ENCODE measurements at places on chromosomes 12 and 14. TPM values are rescaled to one million over a fixed set of nuclear protein-coding genes. Genes with fewer than 3 reads are reported as not detected.

DNA sequence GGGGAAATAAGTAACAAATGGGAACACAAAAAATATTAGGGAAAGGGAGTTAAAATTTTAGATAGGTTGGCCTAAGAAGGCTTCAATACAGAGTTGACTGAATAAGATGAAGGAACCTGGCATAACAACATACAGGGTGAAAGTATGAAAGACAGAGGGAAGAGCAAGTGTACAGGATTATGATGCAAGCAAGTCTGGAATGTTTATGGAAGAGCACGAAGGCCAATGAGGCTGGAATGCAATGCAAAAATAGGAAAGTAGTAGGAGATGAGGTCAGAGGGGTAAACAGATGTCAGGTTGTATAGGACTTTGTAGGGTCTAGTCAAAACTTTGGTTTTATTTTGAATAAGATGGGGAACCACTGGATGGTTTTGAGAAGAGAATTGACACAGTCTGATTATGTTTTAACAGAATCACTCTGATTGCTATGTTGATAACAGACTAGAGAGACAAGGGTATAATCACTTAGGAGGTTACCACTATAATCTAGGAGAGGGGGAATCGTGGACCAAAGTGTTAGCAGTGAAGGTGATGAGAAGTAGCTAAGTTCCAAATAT is 96.8 kb downstream of the OSBPL8 start:
- DNase-seq = no peak
- H3K36me3 ChIP-seq = peaks cover 3% of the 10 kb centered on the region
- H3K4me3 ChIP-seq = no peak overlapping the region
- H3K27me3 ChIP-seq = no peaks in the 10 kb centered on the region
- H3K4me1 ChIP-seq = peaks cover 9% of the 10 kb centered on the region

- H3K27me3 ChIP-seq = no peaks in the 10 kb centered on the region
- DNase-seq = no peak
- H3K4me1 ChIP-seq = peaks cover 5% of the 10 kb centered on the region
Measured at GRCh38 chr12:20527417-20528163, 159.3 kb downstream of the PDE3A start.

GRCh38 chr12:108664338-108665258 is 30.9 kb upstream of the SELPLG start:
- no peak overlapping the region for H3K4me3 ChIP-seq
- H3K27me3 ChIP-seq = no peaks in the 10 kb centered on the region
- peaks cover 26% of the 10 kb centered on the region for H3K4me1 ChIP-seq
- H3K27ac ChIP-seq = peak overlapping the region; percentile 54
- H3K36me3 ChIP-seq = no peaks in the 10 kb centered on the region

Gene KCNH3
- total RNA-seq = 0.72 TPM

GRCh38 chr12:84561351-84561750 is 351.2 kb downstream of the SLC6A15 start:
- no peak overlapping the region for H3K27ac ChIP-seq
- no peak overlapping the region for H3K4me3 ChIP-seq
- no peaks in the 10 kb centered on the region for H3K36me3 ChIP-seq
- H3K27me3 ChIP-seq = no peaks in the 10 kb centered on the region

Gene RNU4-1
- total RNA-seq = 7,253 TPM

DNA sequence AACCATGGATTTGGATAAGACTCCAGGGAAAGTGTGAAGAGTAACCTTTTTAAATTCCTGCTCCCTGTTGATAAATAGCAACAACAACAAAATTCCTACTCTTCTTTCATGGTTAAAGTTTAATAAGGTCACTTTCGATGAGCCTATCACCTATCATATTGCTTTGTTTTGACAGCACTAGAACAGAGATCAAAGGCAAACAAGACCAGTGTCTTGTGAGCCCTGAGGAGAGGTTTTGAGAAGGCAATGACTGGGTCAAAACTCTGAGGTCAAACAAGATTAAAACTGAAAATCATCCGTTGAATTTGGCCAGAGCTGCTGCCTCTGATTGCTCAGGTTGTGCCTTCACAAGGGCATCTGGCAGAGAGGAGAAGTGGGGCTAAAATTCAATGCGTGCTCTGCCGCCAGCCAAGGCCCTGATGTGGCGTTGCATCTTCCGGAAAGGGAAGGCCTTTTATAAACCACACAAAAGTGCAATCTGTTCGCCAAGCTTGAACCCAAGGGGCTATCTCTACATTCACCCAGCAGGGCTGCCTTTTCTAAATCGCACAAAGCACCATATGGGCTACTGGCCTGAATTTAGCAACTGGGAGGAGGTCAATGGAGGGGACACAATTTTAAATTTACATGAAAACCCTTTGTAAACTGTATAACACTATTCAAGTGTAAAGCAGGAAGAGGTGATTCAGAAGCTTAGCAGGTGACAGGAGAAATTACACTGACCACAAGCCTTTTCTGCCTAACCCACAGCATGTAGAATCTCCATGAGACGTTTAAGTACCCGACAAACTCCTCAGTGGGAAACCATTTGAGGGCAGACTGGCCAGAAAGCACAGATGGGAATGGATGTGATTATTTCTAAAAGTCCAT is 140.8 kb downstream of the DAD1 start:
- no peak overlapping the region for H3K4me3 ChIP-seq
- peaks cover 18% of the 10 kb centered on the region for H3K4me1 ChIP-seq
- DNase-seq = no peak
- H3K27me3 ChIP-seq = peaks cover 6% of the 10 kb centered on the region
- H3K36me3 ChIP-seq = no peaks in the 10 kb centered on the region
- no peak overlapping the region for H3K27ac ChIP-seq

- H3K27ac ChIP-seq = no peak overlapping the region
- H3K27me3 ChIP-seq = peaks cover 88% of the 10 kb centered on the region
- peak overlapping the region; percentile 78 for H3K4me3 ChIP-seq
Measured at GRCh38 chr12:118980407-118981014, 830 bp upstream of the SRRM4 start.

- no peaks in the 10 kb centered on the region for H3K36me3 ChIP-seq
- peak within 1 kb of the TSS; percentile 90 for H3K4me3 ChIP-seq
- peak within 1 kb of the TSS; percentile 37 for H3K27ac ChIP-seq
- H3K4me1 ChIP-seq = no peaks in the 10 kb centered on the region
- H3K27me3 ChIP-seq = peaks cover 90% of the 10 kb centered on the region
Measured at GRCh38 chr14:28766469-28766955, at the start of gene FOXG1. Gene FOXG1, plus strand, starts transcription at chr14:28766787. Its CDS starts 493 bp downstream, at chr14:28767280.

GRCh38 chr14:96584199-96584906 is 82.2 kb downstream of the PAPOLA start:
- peaks cover 13% of the 10 kb centered on the region for H3K4me1 ChIP-seq
- H3K4me3 ChIP-seq = no peak overlapping the region
- H3K36me3 ChIP-seq = no peaks in the 10 kb centered on the region
- DNase-seq = peak; percentile 79

Gene ZFYVE1
- 18.6 TPM for total RNA-seq

Gene TAS2R7
- not detected for total RNA-seq

- H3K4me3 ChIP-seq = no peak overlapping the region
- H3K4me1 ChIP-seq = peaks cover 28% of the 10 kb centered on the region
- H3K36me3 ChIP-seq = no peaks in the 10 kb centered on the region
- DNase-seq = no peak
- H3K27me3 ChIP-seq = peaks cover 5% of the 10 kb centered on the region
Measured at GRCh38 chr12:111056618-111057521, 136.5 kb upstream of the MYL2 start.

DNA sequence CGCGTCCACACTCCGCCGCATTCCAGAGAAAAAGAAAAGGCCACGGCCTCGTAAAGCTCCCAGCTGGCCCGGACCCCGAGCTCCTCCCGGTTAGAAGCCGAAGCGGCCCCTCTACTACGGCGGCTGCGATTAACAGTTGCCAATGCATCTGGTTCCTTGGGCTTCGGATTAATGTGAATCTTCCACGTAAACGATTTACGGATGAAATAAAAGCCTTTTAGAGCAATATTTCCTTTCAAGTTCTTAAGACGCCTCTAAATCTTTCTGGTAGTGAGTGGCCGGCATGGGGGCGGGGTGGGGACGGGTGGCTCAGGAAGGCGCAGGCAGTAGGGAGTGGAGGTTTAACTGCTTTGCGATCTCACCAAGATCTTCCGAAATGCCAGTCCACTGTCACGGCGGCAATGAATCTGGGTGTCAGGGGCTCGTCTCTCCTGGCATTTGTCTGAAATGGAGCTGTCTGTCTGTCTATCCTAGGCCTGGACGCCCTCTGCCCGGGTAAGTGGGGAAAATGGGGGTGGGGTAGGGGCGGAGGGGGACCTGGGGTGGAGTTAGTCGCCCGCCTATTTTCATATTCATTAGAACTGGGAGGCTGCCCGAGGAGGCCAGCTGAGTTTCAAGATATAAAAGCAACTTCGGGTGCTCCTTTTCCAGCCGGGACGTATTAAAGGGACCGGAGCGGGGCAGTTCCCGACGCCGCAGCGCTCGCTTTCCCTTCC is 413 bp upstream of the ALX1 start:
- DNase-seq = no peak
- peaks cover 15% of the 10 kb centered on the region for H3K4me1 ChIP-seq
- H3K36me3 ChIP-seq = peaks cover 6% of the 10 kb centered on the region
- peak overlapping the region; percentile 99 for H3K4me3 ChIP-seq
- peaks cover 76% of the 10 kb centered on the region for H3K27me3 ChIP-seq
- peak overlapping the region; percentile 92 for H3K27ac ChIP-seq

DNA sequence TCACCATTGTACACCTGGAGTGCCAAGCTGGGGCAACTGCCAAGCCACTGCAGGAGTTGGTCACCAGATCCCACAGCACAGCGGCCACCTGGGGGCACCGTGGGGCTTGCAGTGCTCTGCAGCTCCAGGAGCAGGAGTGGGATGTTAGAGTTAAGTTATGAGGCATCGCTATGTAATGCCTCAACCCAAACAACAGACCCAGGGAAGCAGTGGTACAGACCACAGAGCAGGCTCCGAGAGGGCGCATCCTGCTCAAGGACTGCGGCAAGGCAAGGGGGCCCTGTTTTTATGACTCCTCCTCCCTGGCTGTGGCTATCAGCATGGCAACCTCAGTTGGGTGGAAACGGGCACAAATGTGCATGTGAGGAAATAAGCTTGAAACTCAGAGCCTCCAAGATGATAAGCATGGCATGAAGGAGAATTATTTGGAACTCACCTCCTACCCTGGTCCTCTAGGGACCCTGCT is 63.1 kb downstream of the ARL6IP4 start:
- H3K27me3 ChIP-seq = peaks cover 9% of the 10 kb centered on the region
- no peak overlapping the region for H3K27ac ChIP-seq
- H3K4me3 ChIP-seq = no peak overlapping the region
- H3K36me3 ChIP-seq = no peaks in the 10 kb centered on the region

Gene SLC7A8
- 56.1 TPM for total RNA-seq

DNA sequence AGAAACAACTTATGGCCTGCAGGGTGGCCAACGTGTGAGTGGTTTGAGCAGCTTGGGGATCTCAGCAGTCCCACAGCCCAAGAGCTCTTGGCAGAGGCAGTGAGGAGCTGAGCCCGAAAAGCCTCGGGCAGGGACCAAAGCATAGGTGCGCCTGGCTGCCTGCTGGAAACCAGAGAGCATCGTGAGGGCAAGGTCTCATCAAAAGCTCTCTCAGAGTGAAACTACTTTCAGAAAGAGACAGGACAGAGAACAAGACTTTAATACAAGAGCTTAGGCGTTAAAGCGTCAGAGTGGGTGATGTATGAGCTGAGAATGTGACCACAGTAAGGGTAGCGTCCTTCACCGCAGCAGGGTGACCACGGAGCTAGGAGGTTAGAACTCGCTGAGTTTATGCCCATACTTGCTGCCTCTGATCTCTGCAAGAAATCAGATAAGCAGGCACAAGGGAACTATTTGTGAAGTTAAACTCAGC is 30.8 kb downstream of the LGMN start:
- no peak overlapping the region for H3K4me3 ChIP-seq
- DNase-seq = no peak
- no peak overlapping the region for H3K27ac ChIP-seq
- H3K4me1 ChIP-seq = no peaks in the 10 kb centered on the region
- no peaks in the 10 kb centered on the region for H3K27me3 ChIP-seq
- H3K36me3 ChIP-seq = peaks cover 4% of the 10 kb centered on the region

GRCh38 chr12:88935856-88936255 is 355.6 kb upstream of the KITLG start:
- H3K27ac ChIP-seq = no peak overlapping the region
- peaks cover 20% of the 10 kb centered on the region for H3K4me1 ChIP-seq
- DNase-seq = no peak
- H3K36me3 ChIP-seq = no peaks in the 10 kb centered on the region
- no peak overlapping the region for H3K4me3 ChIP-seq

DNA sequence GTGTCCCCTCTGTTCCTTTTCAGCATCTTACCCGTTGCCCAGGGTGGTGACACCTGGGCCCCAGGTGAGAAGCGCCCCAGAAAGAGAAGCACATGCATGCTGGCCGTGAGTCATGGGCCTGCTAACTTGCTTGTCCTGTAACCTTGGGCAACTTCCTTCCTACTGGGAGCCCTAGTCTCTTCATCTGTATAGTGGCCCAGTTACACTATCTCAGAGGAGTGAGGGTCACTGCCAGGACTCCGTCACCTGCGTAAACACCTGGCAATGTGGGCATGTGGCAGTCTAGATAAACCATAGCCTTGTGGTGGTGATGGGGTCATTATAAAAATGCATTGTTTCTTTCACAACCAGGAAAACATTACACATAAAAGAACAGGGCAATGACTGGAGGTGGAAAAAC is 125.2 kb downstream of the SLC25A47 start:
- H3K4me3 ChIP-seq = no peak overlapping the region
- peaks cover 10% of the 10 kb centered on the region for H3K4me1 ChIP-seq
- no peaks in the 10 kb centered on the region for H3K27me3 ChIP-seq
- H3K36me3 ChIP-seq = no peaks in the 10 kb centered on the region
- DNase-seq = no peak

- no peaks in the 10 kb centered on the region for H3K4me1 ChIP-seq
- H3K4me3 ChIP-seq = no peak overlapping the region
- no peak for DNase-seq
- H3K27me3 ChIP-seq = no peaks in the 10 kb centered on the region
- H3K36me3 ChIP-seq = peaks cover 3% of the 10 kb centered on the region
Measured at GRCh38 chr14:31280132-31280870, 72.7 kb upstream of the HECTD1 start.

- no peak overlapping the region for H3K4me3 ChIP-seq
- H3K4me1 ChIP-seq = no peaks in the 10 kb centered on the region
- DNase-seq = no peak
Measured at GRCh38 chr12:71303199-71303598, 136.4 kb upstream of the LGR5 start.

Gene MNAT1
- total RNA-seq = 24.9 TPM

DNA sequence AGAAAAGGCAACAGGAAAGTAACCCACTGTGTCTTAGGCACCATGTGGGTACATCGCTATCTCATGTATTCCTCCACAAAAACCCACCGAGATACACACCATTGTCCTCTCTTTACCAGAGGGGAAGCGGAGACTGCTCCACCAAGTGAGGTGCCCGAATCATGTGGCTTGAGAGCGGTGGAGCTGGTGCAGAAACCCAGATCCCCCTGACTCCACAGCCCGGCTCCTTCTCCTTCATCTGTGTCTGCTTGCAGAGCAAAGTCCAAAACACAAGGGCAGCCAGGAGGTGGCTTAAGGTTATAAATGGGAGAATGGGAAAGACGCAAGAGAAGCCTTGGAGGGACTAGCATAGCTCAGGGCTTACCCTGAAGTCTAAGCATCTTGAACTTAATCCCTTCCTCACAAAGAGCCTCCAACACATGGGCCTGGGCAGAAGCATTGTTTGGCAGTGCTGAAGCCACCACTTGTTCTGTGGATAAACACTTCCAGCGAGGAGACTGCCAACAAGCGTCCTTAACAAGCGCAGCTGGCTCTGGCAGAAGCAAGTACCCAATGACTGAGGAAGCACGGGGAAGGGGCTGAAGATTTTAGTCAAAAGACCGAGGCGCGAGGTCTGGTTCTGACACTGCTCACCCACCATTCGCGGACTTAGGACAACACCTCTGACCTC is 83.0 kb downstream of the TTC7B start:
- peaks cover 8% of the 10 kb centered on the region for H3K4me1 ChIP-seq
- H3K27ac ChIP-seq = no peak overlapping the region
- DNase-seq = peak; percentile 50
- no peaks in the 10 kb centered on the region for H3K27me3 ChIP-seq
